ENCODE measurements at places on chromosomes 12 and 14. TPM values are rescaled to one million over a fixed set of nuclear protein-coding genes. Genes with fewer than 3 reads are reported as not detected.

DNA sequence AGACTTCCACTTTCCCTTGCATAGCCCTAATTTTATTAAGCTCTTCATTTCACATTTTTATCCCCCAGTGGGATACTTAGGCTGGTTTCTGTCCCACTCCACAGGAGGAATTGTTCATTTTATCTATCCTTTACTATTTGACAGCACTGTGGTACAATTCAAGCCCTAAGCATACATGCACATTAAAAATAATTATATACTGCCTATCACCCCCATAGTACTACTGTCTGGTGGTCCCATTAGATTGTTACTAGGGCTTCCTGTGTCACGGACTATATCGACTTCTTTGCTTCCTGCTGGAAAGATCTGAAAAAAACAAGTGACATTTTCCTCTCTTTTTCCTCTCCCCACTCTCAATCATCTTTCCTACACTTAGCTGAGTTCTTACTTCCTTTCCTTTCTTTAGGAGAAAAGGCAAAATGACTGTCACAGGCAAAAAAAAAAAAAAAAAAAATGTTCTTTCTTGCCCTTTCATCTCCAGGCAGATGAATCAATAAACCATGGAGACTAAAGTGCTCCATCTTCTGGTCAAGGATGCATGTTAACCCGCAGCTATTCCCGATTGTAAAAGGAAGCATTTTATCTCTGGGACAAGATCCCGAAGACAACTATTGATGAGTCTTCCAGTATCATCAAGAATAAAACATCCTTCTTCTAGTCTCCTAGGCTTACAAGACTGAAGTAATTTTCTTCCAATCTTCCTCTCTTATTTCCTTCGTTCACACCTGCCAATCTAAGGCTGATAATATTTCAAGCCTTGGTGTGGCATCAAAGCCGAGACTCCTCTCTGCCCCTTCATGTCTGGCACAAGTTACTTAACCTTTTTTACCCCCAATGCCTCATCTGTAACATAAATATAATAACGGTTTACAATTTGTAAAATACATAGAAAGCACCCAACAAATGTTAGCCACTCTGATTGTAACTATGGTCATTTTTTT, 94.4 kb upstream of the PLEKHG7 start:
- no peaks in the 10 kb centered on the region for H3K36me3 ChIP-seq
- peak overlapping the region; percentile 26 for H3K4me3 ChIP-seq
- no peak for DNase-seq
- no peaks in the 10 kb centered on the region for H3K27me3 ChIP-seq

DNA sequence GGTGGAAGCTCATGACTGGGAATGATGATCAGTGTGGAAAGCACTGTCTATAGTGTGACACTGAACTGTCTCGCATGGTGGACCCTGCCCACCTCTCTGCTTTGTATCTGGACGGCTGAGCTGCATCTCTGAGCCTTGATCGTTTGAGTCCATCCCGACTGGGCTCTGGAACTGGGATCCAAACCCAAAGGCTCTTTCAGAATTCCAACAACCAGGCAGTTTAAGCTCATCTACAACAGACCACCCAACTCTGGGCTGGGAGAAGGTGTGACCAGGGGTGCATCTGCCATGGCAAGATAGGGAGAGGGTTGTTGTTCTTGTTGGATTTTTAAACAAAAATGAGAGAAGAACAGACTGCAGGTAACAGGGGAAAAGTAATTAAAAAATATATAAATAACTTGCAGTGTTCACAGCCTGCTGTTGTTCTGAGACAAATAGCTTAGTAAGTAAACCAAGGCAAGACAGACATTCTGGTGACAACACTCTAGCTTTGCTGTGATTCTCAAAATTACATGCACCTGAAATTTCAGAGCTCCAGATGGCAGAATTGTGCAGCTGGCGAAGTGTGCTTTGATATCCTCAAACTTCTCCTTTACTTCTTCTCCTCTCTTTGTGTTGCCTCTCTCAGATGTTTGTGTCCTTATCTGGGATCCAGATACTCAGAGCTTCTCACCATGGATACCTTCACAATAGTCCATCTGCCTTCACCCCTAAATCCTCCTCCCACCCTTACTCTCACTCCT, 209.6 kb downstream of the EMP1 start:
- peaks cover 21% of the 10 kb centered on the region for H3K27me3 ChIP-seq
- DNase-seq, result no peak
- H3K4me1 ChIP-seq, result no peaks in the 10 kb centered on the region
- H3K36me3 ChIP-seq, result peaks cover 2% of the 10 kb centered on the region
- H3K27ac ChIP-seq, result no peak overlapping the region

DNA sequence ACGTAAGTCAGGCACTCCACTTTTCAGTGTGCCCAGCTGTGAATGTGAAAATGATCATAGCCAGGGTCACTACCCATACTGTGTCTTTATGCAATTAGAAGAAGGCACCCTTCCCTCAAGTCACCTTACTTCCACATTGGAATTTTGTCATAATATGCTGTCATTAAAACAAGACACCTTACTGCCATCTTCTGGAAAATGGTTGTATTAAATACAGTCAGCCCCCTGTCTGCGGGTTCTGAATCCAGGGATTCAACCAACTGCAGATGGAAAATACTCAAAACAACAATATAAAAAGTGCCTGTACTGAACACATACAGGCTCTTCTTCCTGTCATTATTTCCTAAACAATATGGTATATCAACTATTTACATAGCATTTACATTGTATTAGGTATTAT, 70.2 kb upstream of the TBX5 start:
- H3K4me3 ChIP-seq, result no peak overlapping the region
- peaks cover 12% of the 10 kb centered on the region for H3K4me1 ChIP-seq
- H3K27me3 ChIP-seq, result peaks cover 47% of the 10 kb centered on the region
- no peaks in the 10 kb centered on the region for H3K36me3 ChIP-seq

- DNase-seq, result no peak
- H3K27me3 ChIP-seq, result no peaks in the 10 kb centered on the region
- H3K4me3 ChIP-seq, result no peak overlapping the region
Measured at GRCh38 chr12:6666211-6666610, 3.3 kb upstream of the ING4 start.

GRCh38 chr12:51028813-51029150, 2.6 kb upstream of the SLC11A2 start:
- H3K4me1 ChIP-seq, result peaks cover 29% of the 10 kb centered on the region
- no peak overlapping the region for H3K27ac ChIP-seq
- DNase-seq, result no peak
- H3K27me3 ChIP-seq, result no peaks in the 10 kb centered on the region
- H3K4me3 ChIP-seq, result peak overlapping the region; percentile 0

GRCh38 chr12:46692606-46693005, 133.2 kb downstream of the SLC38A4 start:
- H3K27me3 ChIP-seq, result no peaks in the 10 kb centered on the region
- peaks cover 7% of the 10 kb centered on the region for H3K4me1 ChIP-seq
- H3K36me3 ChIP-seq, result peaks cover 6% of the 10 kb centered on the region
- DNase-seq, result no peak
- H3K4me3 ChIP-seq, result no peak overlapping the region

- no peaks in the 10 kb centered on the region for H3K27me3 ChIP-seq
- peaks cover 6% of the 10 kb centered on the region for H3K4me1 ChIP-seq
- no peak overlapping the region for H3K27ac ChIP-seq
- DNase-seq, result no peak
Measured at GRCh38 chr12:67852701-67853100, 136.5 kb upstream of the IFNG-AS1 start.

DNA sequence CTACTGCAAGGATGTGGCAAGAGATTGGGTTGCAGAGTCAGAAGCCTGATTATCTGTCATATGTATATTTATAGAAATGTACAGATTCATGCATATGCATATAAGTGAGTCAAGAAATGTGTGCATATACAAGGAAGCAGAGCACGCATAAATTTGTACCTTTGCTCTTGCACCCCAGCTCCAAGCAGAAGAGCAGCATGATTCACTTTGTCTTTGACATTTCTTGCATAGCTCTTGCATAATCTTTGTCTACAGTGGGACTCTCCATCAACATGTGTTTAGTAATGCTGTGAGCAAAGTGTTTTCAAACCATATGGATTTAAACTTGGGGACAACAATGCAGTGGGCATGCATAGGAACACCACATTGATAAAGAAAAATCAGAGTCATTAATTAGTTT, 330.7 kb upstream of the DCN start:
- H3K4me3 ChIP-seq, result no peak overlapping the region
- H3K27ac ChIP-seq, result no peak overlapping the region

- H3K4me1 ChIP-seq, result peaks cover 78% of the 10 kb centered on the region
- peak overlapping the region; percentile 100 for H3K27ac ChIP-seq
- DNase-seq, result no peak
- H3K36me3 ChIP-seq, result peaks cover 31% of the 10 kb centered on the region
Measured at GRCh38 chr12:15627995-15628945, 160.9 kb downstream of the EPS8 start.

DNA sequence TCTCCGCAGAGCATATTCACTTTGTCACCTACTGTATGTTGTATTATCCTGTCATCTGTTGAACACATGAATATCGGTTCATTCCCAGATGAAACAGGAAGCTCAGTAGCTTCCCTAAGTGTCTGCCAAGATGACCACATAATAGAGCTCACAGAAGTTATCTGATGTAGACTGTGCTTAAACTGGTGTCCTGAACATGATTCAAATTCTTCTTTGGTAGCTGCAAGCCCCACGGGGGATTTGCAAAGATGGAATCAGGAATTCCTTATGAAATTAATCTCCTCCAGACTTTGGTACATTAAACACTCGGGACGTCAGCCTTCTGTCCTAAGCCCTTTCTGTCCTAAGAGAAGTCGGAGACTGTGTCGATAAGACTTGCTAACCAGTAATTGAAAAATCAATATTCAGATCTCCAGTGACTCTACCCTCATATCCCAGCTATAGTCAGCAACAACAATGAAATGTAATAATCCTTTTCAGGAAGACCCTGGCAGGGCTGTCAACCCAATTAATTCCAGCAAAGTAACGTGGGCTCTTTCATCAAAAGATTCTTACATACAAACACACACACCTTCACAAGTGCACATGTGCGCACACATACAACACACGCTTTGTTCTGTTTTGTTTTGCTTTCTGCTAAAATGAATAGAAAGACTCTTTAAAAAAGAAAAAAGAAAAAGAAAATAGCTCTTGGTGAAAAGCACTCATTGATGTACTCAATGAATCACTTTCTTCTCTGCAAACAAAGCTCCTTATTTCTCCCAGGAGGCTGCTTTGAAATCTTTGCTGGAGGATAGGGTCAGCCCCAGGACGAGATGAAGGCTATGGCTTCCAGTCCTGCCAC, 127.2 kb downstream of the RIMBP2 start:
- H3K4me1 ChIP-seq, result no peaks in the 10 kb centered on the region
- no peaks in the 10 kb centered on the region for H3K36me3 ChIP-seq
- H3K27ac ChIP-seq, result no peak overlapping the region

GRCh38 chr14:41062826-41063225, 543.9 kb upstream of the LRFN5 start:
- no peaks in the 10 kb centered on the region for H3K36me3 ChIP-seq
- no peak overlapping the region for H3K4me3 ChIP-seq
- peaks cover 4% of the 10 kb centered on the region for H3K4me1 ChIP-seq
- no peak for DNase-seq

- no peak for DNase-seq
- peaks cover 4% of the 10 kb centered on the region for H3K36me3 ChIP-seq
- no peaks in the 10 kb centered on the region for H3K4me1 ChIP-seq
- H3K4me3 ChIP-seq, result no peak overlapping the region
Measured at GRCh38 chr12:26346736-26347135, 151.4 kb downstream of the SSPN start.

- no peaks in the 10 kb centered on the region for H3K4me1 ChIP-seq
- H3K27me3 ChIP-seq, result peaks cover 1% of the 10 kb centered on the region
- no peak overlapping the region for H3K4me3 ChIP-seq
- DNase-seq, result no peak
- H3K27ac ChIP-seq, result no peak overlapping the region
Measured at GRCh38 chr14:103319422-103319821, 14.6 kb upstream of the EIF5 start.

GRCh38 chr12:130435331-130435730, 97.6 kb downstream of the PIWIL1 start:
- no peaks in the 10 kb centered on the region for H3K36me3 ChIP-seq
- no peaks in the 10 kb centered on the region for H3K27me3 ChIP-seq
- no peaks in the 10 kb centered on the region for H3K4me1 ChIP-seq
- H3K27ac ChIP-seq, result no peak overlapping the region
- no peak overlapping the region for H3K4me3 ChIP-seq

GRCh38 chr12:31492599-31493196, 98.2 kb downstream of the DENND5B start:
- H3K36me3 ChIP-seq, result peaks cover 7% of the 10 kb centered on the region
- no peak overlapping the region for H3K27ac ChIP-seq
- H3K4me3 ChIP-seq, result no peak overlapping the region

- peaks cover 4% of the 10 kb centered on the region for H3K4me1 ChIP-seq
- no peak overlapping the region for H3K27ac ChIP-seq
- DNase-seq, result no peak
- no peaks in the 10 kb centered on the region for H3K36me3 ChIP-seq
Measured at GRCh38 chr12:26855337-26855736, 22.3 kb upstream of the ITPR2 start.

GRCh38 chr14:71244341-71244740, 337.1 kb downstream of the PCNX1 start:
- no peaks in the 10 kb centered on the region for H3K27me3 ChIP-seq
- H3K4me3 ChIP-seq, result no peak overlapping the region
- no peak for DNase-seq
- H3K4me1 ChIP-seq, result peaks cover 37% of the 10 kb centered on the region
- H3K27ac ChIP-seq, result peak overlapping the region; percentile 96
- H3K36me3 ChIP-seq, result peaks cover 4% of the 10 kb centered on the region

DNA sequence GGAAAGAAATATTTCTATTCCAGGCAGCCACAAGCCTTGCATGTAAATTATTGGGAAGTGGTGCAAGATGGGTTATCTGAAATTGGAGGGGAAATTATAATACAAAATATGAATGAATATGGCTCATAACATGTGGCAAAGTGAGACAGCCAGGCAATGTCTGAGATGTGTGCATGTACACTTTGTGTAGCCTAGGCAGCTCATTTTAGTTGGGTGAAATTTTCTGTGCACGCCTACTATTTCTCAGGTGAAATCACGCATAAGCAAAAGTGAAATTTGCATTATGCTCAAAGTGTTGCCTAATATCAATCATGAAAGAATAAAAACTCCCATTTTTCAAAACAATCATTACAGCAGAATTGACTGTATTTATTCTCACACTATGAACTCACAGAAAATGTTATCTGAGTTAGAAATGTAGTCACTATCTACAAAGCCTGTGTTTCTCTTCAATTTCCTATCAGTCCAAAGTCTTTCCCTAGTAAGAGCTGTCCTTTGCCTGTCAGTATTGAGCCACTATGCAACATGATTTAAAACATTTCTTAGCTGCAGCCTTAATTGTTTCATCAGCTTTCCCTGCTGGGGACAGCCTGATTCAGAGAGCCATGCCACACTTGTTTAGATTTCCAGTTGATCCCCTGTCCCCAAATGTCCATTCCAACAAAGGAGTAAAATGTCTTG, 80.7 kb downstream of the EPS8 start:
- peaks cover 80% of the 10 kb centered on the region for H3K4me1 ChIP-seq
- no peak overlapping the region for H3K4me3 ChIP-seq
- no peak for DNase-seq
- H3K36me3 ChIP-seq, result peaks cover 4% of the 10 kb centered on the region
- H3K27me3 ChIP-seq, result no peaks in the 10 kb centered on the region
- H3K27ac ChIP-seq, result peak overlapping the region; percentile 43

- H3K4me1 ChIP-seq, result peaks cover 15% of the 10 kb centered on the region
- no peak overlapping the region for H3K27ac ChIP-seq
- no peaks in the 10 kb centered on the region for H3K27me3 ChIP-seq
Measured at GRCh38 chr12:89992668-89993451, 284.2 kb upstream of the ATP2B1 start.

The NUAK1 gene
- total RNA-seq, result 78.1 TPM

The KRT6C gene
- total RNA-seq, result not detected

The GSG1 gene
- total RNA-seq, result not detected

The KRT73 gene
- not detected for total RNA-seq

The BCL2L14 gene
- not detected for total RNA-seq

The GLS2 gene
- 0.54 TPM for total RNA-seq

The RFX4 gene
- total RNA-seq, result not detected

The GCN1 gene
- 137 TPM for total RNA-seq

The ALDH6A1 gene
- total RNA-seq, result 9.8 TPM

The SRRM4 gene
- not detected for total RNA-seq

The DDN gene
- total RNA-seq, result 0.10 TPM

The TMEM117 gene
- total RNA-seq, result 20.0 TPM

The PRB2 gene
- not detected for total RNA-seq

The CMA1 gene
- total RNA-seq, result not detected
